ENCODE measurements at places on chromosomes 3 and 15.

DNA sequence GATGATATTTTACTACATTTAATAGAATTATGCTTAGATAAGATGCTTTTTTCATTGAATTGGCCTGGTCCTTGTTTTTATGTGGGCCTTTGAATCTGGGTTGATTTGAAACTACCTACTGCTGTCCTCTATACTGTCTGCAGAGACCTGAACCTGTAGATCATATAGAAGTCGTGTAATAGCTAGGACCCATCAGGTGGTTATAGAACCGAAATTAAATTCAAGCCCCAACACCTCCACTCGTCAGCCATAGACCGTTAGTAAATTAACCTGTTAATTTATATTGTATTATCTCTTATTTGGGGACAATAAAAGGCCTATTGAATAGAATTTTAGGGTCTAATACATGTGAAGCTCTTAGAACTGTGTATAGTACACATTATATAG, 108.4 kb downstream of the MBNL1 start:
- no peak for DNase-seq

- DNase-seq = peak; percentile 30
Observed at GRCh38 chr15:89776274-89777072, at the start of gene MESP2. Gene MESP2, plus strand, starts transcription at chr15:89776332. Its CDS starts 26 bp downstream, at chr15:89776358.

DNA sequence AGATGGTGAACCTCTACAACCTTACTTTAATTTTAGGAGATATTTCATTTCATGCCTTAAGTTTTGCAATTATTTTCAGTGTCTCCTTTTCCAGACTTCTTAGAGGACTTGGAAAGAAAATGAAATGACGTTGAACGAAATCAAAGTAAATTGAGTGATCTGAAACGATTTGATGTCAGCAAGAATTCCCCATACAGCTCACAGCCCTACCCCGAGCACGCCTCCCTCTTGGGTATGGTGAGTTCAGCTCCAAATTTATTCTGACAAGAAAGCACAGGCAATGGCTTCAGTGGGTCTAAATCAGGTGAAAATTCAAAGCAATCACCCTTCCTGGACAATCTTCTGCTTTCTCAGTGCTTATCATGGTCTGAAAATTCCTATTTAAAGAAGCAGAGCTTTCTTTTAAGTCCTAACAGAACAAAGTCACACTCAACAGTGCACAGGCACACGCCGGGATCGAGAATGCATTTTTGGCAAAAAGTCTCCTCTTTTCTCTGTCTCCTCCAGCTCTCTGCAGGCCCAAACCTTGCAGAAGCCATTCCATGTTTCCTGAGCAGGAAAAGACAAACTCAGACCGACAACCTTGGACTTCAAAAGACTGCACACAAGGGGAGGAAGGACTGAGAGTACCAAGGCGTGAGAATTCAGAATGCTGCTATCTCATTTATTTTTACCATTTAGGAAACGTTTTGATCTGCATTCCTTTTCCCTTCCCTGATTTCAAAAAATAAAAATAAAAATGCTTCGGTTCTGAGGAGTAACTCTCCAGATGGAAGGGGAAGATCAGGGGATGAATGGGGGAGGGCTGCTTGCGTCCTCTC, 72.0 kb downstream of the CCNL1 start:
- DNase-seq = no peak

DNA sequence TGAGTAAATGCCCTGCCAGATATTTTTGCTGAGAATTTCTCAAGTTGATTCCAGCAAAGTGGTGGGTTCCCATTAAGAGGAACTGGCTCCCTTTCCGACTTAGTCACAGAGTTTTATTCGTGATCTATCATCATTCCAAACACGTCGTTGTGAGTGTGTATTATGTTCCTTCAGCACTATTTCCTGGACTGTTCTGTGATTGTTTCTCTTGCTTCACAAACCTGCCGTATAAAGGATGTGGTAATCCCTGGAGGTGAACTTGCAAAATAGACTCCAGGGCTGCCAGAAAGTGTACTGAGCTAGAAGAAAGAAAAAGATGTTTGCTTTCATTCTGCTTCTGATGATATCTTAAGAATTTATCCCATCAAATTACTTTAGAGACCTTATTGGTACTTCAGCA, 14.5 kb upstream of the CAPN3 start:
- DNase-seq = no peak

DNA sequence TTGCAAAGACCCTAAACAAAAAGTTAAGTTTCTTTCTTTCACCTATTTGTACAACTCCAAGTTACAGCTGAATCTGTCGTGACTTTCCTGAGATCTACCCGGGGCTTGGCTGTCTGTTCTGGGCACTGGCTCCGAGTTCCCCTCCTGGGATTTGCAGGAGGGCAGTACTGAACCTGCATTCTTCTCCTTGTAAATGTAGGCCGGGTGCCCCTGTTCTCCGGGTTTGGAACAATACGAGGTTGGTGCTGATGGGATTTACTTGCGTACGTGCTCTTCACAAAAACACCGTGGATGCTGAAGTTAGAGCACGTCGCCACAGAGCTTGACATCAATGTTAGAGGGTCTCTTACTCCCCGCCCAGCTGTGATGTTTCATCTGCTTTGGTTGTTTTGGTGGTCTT, 48.1 kb downstream of the KLHL25 start:
- DNase-seq = no peak
